SIG-M5 (cell line): ENCODE measurements at places on chromosomes 2 and 18.

DNA sequence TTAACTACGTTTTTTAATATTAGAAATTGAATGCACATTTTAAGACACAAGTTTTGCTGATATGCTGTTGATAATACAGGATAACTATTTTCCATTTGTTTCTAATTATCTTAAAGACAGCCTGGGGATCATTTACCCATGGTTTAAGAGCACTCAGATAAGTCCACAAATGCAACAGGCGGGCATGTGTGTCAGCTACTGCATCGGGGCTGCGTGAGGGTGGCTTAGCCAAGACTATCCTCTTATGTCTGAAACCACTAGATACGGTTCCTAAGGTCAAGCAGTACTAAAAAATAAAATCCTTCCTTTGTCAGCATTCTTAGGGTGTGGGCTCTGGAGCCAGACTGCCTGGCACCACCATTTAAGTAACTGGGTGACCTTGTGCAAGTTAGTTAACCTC lies 254.8 kb downstream of the SATB2 start:
- DNase-seq, result no peak

DNA sequence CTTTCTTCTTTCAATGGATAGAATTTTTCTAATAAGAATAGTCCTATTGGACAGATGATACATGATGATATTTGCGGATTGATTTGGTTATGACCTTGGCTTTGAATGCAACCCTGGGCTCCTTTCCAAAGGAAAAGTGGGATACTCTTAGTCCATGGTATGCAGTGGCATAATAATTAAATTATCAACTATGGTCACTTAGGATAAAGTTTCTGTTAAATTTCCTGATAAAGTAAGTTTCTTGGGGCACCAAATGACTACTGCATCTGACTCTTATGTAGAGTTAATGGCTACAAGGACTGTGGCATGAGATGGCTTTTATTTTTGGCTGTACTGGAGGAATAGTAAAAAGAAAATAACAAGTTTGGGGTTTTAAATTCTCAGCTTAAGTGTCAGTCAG lies 126.7 kb downstream of the QPCT start:
- DNase-seq, result no peak

- DNase-seq, result no peak
Measured at GRCh38 chr2:57105694-57106093, 921.9 kb downstream of the CCDC85A start.

DNA sequence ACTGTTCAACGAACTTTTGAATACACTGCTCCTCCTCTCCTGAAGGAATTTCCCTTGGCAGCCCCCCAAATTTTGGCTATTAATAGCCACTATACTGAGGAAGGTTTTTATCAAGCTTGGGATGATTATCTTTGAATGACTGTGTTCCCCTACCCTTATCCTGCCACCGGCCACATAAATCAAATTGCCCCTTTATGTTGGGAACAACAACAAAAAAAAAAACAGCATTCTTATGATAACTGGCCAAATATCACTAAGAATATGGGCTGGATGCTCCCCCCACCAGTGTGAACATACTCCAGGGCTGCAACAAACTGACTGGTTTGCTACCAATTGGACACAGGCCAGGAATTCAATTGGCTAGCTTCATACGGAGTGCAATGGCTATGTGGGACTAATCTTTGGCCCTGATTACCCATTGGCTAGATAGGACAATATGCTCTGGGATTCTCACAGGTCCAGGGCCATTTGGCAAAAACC lies 20.6 kb downstream of the DUSP11 start:
- DNase-seq, result no peak

DNA sequence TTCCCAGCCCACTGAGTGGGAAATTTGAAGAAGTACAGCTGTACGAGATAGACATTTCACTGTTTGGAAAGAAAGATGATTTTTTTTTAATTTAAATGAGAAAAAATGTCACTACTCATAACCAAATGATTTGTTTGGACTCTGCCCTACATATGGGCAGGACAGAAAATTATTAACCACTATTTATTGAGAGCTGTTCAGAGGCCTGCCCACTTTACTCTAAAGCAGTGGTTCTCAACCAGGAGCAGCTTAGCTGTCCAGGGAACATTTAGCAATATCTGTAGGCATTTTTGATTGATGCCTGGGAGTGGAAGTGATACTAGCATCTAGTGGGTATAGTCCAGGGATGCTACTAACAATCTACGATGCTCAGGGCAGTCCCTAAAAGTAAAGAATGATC lies 13.4 kb upstream of the DTNA start:
- no peak for DNase-seq

- no peak for DNase-seq
Measured at GRCh38 chr18:80077873-80078272, 31.2 kb upstream of the ADNP2 start.

GRCh38 chr2:26772064-26773001 lies 8.2 kb downstream of the SLC35F6 start:
- DNase-seq, result no peak

- DNase-seq, result no peak
Measured at GRCh38 chr2:241936457-241937133, 67.1 kb downstream of the RTP5 start.

- DNase-seq, result no peak
Measured at GRCh38 chr18:31258789-31259188, 59.2 kb upstream of the DSG1 start.

- DNase-seq, result no peak
Measured at GRCh38 chr2:9201185-9201891, 5.3 kb upstream of the ASAP2 start.

DNA sequence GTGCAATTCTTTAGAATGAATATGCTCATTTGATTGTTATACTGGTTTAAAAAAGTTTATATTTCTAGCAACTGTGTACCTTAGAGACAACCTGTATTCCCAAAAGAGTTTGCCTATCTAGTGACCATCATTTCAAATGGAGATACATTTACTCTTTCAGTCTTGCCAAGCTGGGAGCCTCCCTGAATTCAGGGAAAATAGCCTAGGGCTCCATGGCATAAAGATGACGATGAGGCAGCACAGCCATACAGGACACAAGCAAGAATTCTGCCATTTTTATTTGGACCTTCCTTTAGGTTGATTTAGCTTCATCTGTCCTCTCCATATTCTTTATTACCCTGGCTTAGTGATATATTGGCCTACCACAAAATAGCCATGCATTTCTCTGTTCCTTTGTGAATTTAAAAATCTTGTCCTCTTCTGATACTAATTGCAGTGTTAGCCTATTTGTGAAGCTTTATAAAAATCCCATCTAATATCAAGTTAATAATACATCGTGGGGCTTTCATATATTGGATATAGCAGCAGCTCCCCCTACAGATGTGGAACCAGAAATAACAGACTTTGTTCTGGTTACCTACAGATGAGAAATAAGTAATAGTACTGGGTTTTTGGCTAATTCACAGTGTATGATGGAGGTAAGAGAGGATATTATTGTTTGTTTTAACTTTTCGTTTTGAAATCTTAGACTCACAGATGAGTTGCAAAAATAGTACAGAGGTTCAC lies 1661.9 kb upstream of the PIK3C3 start:
- DNase-seq, result no peak
